ENCODE measurements at places on chromosomes 16 and 17.

DNA sequence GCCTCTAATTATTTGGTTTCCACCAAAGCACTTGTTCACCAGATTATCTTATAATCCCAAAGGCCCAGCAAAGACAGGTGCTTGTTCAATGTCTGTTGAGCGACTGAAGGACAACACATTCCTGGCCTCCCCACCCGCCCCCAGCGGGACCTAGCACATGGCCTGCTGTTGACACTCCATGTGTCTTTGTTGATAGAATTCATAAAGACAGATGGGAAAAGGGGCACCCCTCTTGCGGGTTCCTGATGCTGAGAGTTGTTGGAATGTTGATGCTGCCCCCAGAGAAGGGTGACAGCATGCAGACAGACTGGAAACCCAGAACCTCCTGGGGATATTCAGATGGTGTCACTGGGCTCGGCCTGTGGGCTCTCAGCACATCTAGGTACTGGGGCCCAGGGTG lies 36.9 kb downstream of the SNX20 start:
- DNase-seq, result no peak

- DNase-seq, result no peak
Observed at GRCh38 chr17:27239046-27239445, 54.9 kb upstream of the WSB1 start.

- no peak for DNase-seq
Observed at GRCh38 chr17:57927048-57927723, 28.0 kb downstream of the CUEDC1 start.

- DNase-seq, result no peak
Observed at GRCh38 chr16:25679511-25679910, 12.2 kb upstream of the HS3ST4 start.

Measured in NCI-H1436 treated with DMSO at 0.1 percent for 48 hours (cell line).